ENCODE measurements at places on chromosomes 6 and 20.

GRCh38 chr6:132190097-132190814, 211.0 kb downstream of the MOXD1 start:
- DNase-seq: no peak

GRCh38 chr6:130787726-130788500, 39.3 kb upstream of the SMLR1 start:
- no peak for DNase-seq

- no peak for DNase-seq
Observed at GRCh38 chr20:47814632-47815415, 29.5 kb upstream of the SULF2 start.

DNA sequence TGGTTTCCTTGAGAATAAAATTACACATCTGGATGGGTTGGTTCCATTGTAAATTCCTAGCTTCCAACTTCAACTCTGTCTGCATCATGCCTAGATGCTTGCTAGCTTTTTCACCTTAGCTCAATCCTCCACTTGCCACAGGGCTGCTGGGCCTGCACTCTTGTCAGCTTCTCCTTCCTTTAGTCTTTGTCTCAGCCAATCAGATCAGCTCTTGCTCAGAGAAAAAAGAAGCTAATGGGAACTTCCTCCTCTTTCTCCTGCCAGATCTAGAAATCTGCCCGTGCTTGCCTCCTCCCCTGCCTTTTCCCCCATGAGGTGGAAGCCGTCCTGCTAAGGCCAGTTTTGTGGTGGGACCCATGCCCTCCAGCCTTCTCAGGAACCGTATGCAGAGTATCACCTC, 18.5 kb downstream of the RAE1 start:
- DNase-seq: no peak

- DNase-seq: peak; percentile 76
Observed at GRCh38 chr20:3172933-3173609, at the start of gene LZTS3. TSS of gene LZTS3 (minus strand) at chr20:3173549. CDS start at chr20:3167163, 6,386 bp downstream.

DNA sequence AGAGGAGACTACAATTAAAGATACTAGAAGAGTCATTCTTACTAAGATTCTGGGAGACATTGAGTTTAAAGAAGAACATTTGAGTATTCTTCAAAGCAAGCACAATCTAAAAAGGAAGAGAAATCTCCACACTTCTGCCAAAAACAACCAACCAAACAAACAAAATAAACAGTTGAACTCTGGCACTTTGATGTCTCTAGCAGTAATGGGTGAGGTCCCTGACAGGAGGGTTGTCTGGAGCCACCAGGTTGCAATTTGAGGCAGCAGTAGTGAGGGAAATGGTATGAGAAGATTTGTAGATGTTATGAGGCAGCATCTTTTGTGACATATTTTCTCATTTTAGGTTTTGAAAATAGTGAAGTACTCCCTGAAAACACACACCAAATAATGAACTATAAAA, 108.1 kb downstream of the PHF3 start:
- no peak for DNase-seq

- DNase-seq: no peak
Observed at GRCh38 chr6:52013035-52013434, 74.4 kb downstream of the PKHD1 start.

DNA sequence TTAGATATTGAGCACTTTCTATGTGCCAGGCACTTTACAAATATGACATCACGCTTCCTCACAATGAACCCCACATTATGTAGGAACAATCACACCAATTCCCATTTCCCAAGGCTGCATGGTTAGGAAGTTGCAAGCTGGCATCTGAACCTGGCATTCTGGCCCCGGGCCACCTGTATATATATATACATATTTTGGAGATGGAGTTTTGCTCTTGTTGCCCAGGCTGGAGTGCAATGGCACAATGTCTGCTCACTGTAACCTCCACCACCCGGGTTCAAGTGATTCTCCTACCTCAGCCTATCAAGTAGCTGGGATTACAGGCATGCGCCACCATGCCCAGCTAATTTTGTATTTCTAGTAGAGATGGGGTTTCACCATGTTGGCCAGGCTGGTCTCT, 30.4 kb downstream of the SRC start:
- DNase-seq: no peak

Measured in activated T-helper 9 cell treated with anti-CD3 and anti-CD28 coated beads, Interleukin-2, amount 50 U/mL, for 16 hours (primary cell).